ENCODE measurements at places on chromosomes 7 and 10. TPM values are rescaled to one million over a fixed set of nuclear protein-coding genes. Genes with fewer than 3 reads are reported as not detected.

Gene LRIT1
- total RNA-seq: not detected

Gene LOXL4
- 9.7 TPM for total RNA-seq

Gene FOXP2
- 10.0 TPM for total RNA-seq

DNA sequence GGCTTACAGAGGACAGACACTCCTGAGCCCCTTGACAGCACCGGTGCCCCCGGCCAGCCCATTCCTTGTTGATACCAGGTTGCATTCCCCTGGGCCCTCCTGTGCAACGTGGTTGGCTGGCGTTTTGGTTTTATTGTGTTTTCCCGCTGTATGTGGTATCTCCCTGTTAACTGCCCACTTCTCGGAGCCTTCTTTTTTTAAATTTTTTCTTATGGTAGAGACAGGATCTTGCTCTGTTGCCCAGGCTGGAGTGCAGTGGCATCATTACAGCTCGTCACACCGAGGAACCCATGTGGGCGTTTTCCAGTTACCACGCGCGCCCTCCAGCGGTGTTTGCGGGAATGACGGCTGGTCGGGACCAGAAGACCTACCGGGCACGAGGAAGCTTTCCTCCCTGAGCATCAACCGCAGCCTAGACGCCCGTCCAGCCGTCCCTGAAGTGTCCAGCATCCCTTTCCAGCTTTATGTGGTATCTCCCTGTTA, 16.9 kb upstream of the ZFAND2A start:
- DNase-seq: no peak
- peaks cover 14% of the 10 kb centered on the region for H3K27me3 ChIP-seq
- peaks cover 6% of the 10 kb centered on the region for H3K4me1 ChIP-seq
- no peak overlapping the region for H3K4me3 ChIP-seq
- H3K27ac ChIP-seq: no peak overlapping the region

- no peaks in the 10 kb centered on the region for H3K27me3 ChIP-seq
- H3K4me3 ChIP-seq: no peak overlapping the region
- peaks cover 8% of the 10 kb centered on the region for H3K36me3 ChIP-seq
- H3K4me1 ChIP-seq: peaks cover 4% of the 10 kb centered on the region
- no peak overlapping the region for H3K27ac ChIP-seq
- peak; percentile 57 for DNase-seq
These were observed 5.7 kb upstream of the GOT1 start for GRCh38 chr10:99435986-99436638.

DNA sequence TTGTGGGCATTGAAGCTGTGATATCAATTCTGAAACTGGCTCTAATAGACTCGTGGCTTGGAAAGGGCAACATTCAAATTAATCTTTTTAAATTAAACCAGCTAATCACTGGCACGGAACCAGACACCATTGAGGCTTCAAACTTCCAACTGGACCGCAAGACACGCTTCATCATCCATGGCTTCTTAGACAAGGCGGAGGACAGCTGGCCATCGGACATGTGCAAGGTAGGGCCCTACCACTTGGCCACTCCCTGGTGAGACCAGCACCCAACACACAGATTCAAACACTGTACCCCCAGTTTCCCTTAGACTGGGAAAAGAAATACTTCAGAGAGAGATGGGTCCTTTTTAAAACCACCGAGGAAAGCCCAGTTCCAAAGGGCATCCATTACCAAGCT, 5.1 kb downstream of the PNLIPRP2 start:
- peaks cover 23% of the 10 kb centered on the region for H3K27me3 ChIP-seq
- H3K4me3 ChIP-seq: no peak overlapping the region
- no peaks in the 10 kb centered on the region for H3K36me3 ChIP-seq
- no peak overlapping the region for H3K27ac ChIP-seq
- no peak for DNase-seq

GRCh38 chr7:106036004-106036403, 72.9 kb downstream of the CDHR3 start:
- H3K27ac ChIP-seq: no peak overlapping the region
- H3K36me3 ChIP-seq: no peaks in the 10 kb centered on the region
- H3K4me3 ChIP-seq: no peak overlapping the region
- no peak for DNase-seq

- H3K4me1 ChIP-seq: no peaks in the 10 kb centered on the region
- H3K27ac ChIP-seq: no peak overlapping the region
- no peak overlapping the region for H3K4me3 ChIP-seq
- H3K36me3 ChIP-seq: no peaks in the 10 kb centered on the region
These were observed 21.7 kb downstream of the ST8SIA6 start for GRCh38 chr10:17432723-17433122.

- H3K4me3 ChIP-seq: no peak overlapping the region
- peaks cover 3% of the 10 kb centered on the region for H3K36me3 ChIP-seq
- peak overlapping the region; percentile 5 for H3K27ac ChIP-seq
- H3K27me3 ChIP-seq: no peaks in the 10 kb centered on the region
- peaks cover 7% of the 10 kb centered on the region for H3K4me1 ChIP-seq
- peak; percentile 75 for DNase-seq
These were observed 186.4 kb downstream of the FAM107B start for GRCh38 chr10:14588084-14588937.

GRCh38 chr10:62681211-62681940, 123.1 kb upstream of the ADO start:
- no peak for DNase-seq
- H3K4me3 ChIP-seq: no peak overlapping the region
- H3K36me3 ChIP-seq: no peaks in the 10 kb centered on the region
- no peaks in the 10 kb centered on the region for H3K4me1 ChIP-seq
- no peak overlapping the region for H3K27ac ChIP-seq

GRCh38 chr7:24042028-24042427, 242.0 kb upstream of the NPY start:
- H3K27ac ChIP-seq: no peak overlapping the region
- H3K4me3 ChIP-seq: no peak overlapping the region
- H3K4me1 ChIP-seq: no peaks in the 10 kb centered on the region
- H3K36me3 ChIP-seq: no peaks in the 10 kb centered on the region
- no peak for DNase-seq

Data from muscle of leg (tissue), 16 donors.